ENCODE measurements at places on chromosomes 2 and 18. TPM values are rescaled to one million over a fixed set of nuclear protein-coding genes. Genes with fewer than 3 reads are reported as not detected.

The METTL8 gene
- total RNA-seq: 10.3 TPM

The TMEM169 gene
- total RNA-seq: not detected

The TLX2 gene
- total RNA-seq: not detected

The TNFRSF11A gene
- not detected for total RNA-seq

The SEH1L gene
- total RNA-seq: 29.9 TPM

The FBXO36 gene
- total RNA-seq: 0.92 TPM

The LOXL3 gene
- 1.3 TPM for total RNA-seq

The CHRNG gene
- 35.5 TPM for total RNA-seq

The REG3G gene
- not detected for total RNA-seq

The CRYBA2 gene
- total RNA-seq: not detected

The LMAN2L gene
- 16.2 TPM for total RNA-seq

The LCT gene
- not detected for total RNA-seq

The RAB31 gene
- total RNA-seq: 5.0 TPM

DNA sequence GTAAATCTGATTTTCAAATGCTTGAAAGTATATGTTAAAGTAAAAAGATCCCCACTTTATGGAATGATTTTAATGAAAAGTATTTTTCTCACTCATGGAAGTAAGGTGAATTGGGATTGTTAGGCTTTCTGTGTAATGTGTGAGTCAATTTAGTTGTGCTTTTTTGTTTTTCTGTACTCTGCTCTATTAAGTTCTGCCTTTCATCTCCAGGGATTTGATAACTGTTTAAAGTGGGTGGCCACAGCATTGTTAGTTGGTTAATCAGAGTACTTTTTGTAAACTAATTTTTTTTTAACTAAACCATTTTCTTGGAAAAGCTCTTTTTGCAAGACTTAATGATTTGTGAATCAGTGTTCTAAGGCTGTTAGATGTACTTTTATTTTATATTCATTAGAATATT, 76.8 kb downstream of the ABI2 start:
- DNase-seq: no peak
- H3K27me3 ChIP-seq: no peaks in the 10 kb centered on the region
- no peak overlapping the region for H3K27ac ChIP-seq
- H3K4me3 ChIP-seq: no peak overlapping the region

DNA sequence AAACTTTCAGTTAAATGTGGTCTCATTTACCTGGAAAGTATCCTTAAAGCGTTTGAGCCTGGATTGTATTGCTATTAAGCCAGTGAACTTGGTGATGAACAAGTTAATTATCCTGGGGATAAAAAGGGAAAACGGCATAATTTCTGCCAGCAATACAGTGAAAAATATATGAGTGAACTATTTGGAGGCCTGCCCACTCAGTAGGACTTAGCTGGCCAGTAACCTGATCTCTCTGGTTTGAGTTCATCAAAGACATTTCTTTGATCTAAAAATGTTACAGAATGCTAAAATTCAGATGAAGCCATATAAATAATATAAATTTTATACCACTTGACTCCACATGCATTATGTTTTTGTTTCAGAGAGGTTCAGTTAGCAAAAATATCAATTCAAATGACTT, 241.1 kb upstream of the VWC2L start:
- no peak for DNase-seq
- H3K36me3 ChIP-seq: no peaks in the 10 kb centered on the region
- H3K27me3 ChIP-seq: no peaks in the 10 kb centered on the region

DNA sequence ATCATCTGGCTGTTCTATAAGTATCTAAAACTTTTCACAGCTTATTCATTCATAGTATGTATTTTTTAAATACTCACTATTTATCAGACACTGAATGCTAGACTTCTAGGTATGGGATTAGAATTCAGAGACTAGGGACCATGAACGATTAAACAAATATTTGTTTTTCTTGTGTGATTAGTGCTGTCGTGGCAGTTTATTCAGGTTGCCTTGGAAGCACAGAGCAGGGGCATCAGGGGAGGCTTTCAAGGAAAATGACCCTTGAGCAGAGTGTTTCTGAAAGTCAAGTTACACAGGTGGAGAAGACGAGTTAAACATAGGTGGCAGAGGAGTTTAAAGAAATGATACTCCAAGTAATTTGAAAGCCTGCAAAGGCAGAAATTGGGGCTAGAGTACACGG, 5.7 kb downstream of the SPOPL start:
- H3K4me3 ChIP-seq: no peak overlapping the region
- no peak overlapping the region for H3K27ac ChIP-seq
- peaks cover 39% of the 10 kb centered on the region for H3K4me1 ChIP-seq
- no peaks in the 10 kb centered on the region for H3K27me3 ChIP-seq
- no peaks in the 10 kb centered on the region for H3K36me3 ChIP-seq
- no peak for DNase-seq

GRCh38 chr2:217429981-217430500, 570.2 kb upstream of the TNP1 start:
- H3K27ac ChIP-seq: no peak overlapping the region
- H3K4me3 ChIP-seq: no peak overlapping the region
- H3K4me1 ChIP-seq: peaks cover 17% of the 10 kb centered on the region

- H3K4me3 ChIP-seq: peak overlapping the region; percentile 94
- H3K27me3 ChIP-seq: no peaks in the 10 kb centered on the region
- no peak for DNase-seq
- peaks cover 18% of the 10 kb centered on the region for H3K36me3 ChIP-seq
- peaks cover 29% of the 10 kb centered on the region for H3K4me1 ChIP-seq
These were observed 1.4 kb upstream of the ZFP36L2 start for GRCh38 chr2:43227830-43228281.

DNA sequence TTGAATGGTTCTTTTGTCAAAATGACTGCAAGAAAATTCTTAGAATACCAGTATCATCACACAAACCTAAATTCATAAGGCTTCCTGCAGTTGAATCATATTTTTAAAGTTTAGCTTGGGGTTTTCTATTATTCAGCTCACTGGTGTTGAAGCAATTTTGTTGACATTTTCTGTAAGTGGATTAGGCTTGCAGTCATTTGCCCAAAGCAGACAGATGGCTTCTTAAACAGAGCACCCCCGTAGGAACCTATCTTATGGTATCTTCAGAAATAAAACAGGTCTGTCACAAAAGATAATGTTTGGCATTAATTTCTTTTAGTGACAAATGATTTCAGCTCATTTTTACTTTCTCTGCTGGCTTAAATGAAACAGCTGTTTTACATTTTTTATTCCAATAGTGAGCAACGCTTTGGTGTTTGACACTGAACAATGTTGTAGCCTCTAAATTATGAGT, 331.1 kb downstream of the PLCL1 start:
- no peaks in the 10 kb centered on the region for H3K27me3 ChIP-seq
- no peaks in the 10 kb centered on the region for H3K36me3 ChIP-seq
- no peak overlapping the region for H3K4me3 ChIP-seq
- H3K27ac ChIP-seq: no peak overlapping the region
- no peaks in the 10 kb centered on the region for H3K4me1 ChIP-seq

GRCh38 chr2:228699888-228700287, 518.4 kb upstream of the SPHKAP start:
- no peaks in the 10 kb centered on the region for H3K36me3 ChIP-seq
- H3K27me3 ChIP-seq: no peaks in the 10 kb centered on the region
- H3K27ac ChIP-seq: no peak overlapping the region
- no peaks in the 10 kb centered on the region for H3K4me1 ChIP-seq
- no peak overlapping the region for H3K4me3 ChIP-seq

DNA sequence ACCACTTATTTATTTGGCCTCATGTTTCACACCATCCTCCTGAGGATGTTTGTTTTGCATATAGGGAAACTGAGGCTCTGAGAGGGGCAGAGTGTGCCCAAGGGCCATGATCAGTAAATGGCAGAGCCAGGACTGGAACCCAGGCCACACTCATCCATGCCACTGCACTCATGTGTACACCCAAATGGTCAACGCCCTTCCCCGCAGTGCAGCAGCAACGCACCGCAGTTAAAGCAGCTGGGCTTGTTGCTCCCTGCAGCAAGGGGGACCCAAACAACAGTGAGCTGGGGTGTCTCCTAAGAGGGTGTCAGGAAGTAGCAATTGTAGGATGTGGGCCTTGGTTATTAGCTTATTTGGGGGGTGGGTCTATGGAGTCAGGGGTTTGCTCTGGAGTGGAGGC, 36.6 kb downstream of the ZAP70 start:
- H3K4me1 ChIP-seq: no peaks in the 10 kb centered on the region
- H3K4me3 ChIP-seq: no peak overlapping the region
- DNase-seq: no peak
- no peak overlapping the region for H3K27ac ChIP-seq

DNA sequence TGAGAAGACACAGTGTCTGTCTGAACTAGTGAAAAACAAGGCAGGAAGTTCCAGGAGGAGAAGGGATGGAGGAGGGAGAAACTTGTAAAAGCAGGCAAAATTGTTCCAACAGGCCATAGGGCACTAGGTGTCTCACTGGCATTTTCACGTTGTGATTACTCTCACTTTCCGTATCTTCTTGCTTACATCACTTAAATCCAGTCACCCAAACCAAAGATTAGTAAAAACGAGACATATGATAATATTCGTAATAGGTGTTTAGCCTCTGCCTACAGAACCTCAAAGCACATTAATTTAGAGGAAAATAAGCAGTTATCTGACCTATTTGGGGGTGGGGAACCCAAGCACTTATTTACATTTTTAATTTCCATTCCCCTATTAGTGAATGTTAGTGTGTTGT, 78.3 kb downstream of the POU3F3 start:
- H3K4me3 ChIP-seq: no peak overlapping the region
- H3K4me1 ChIP-seq: no peaks in the 10 kb centered on the region
- H3K36me3 ChIP-seq: no peaks in the 10 kb centered on the region
- H3K27me3 ChIP-seq: no peaks in the 10 kb centered on the region

- H3K27ac ChIP-seq: peak overlapping the region; percentile 48
- H3K27me3 ChIP-seq: no peaks in the 10 kb centered on the region
- no peaks in the 10 kb centered on the region for H3K4me1 ChIP-seq
- no peak overlapping the region for H3K4me3 ChIP-seq
- DNase-seq: no peak
- H3K36me3 ChIP-seq: no peaks in the 10 kb centered on the region
These were observed 268.2 kb upstream of the PXDN start for GRCh38 chr2:2012505-2012904.

DNA sequence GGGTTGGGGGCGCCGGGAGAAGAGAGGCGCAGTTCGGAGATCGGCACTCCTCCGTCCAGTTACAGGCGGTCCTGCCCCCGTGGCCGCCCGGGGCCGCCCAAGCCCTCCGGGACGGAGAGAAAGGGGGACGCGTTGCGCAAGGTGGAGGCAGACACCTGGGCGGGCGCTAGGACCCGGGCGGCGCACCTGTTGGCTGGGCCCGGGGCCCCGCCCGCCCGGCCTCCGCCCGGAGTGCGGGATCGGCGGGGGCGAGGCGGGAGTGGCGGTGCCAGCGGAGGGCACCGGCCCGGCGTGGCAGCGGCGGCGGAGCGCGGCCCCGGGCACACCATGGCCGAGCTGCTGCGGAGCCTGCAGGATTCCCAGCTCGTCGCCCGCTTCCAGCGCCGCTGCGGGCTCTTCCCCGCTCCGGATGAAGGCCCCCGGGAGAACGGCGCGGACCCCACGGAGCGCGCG, at the start of gene SGPP2:
TSS of gene SGPP2 (plus strand) at position 268 of the 453 bp plus-strand sequence. CDS start at position 328, 60 bp downstream.
- peaks cover 19% of the 10 kb centered on the region for H3K27me3 ChIP-seq
- no peaks in the 10 kb centered on the region for H3K36me3 ChIP-seq

- H3K4me1 ChIP-seq: peaks cover 49% of the 10 kb centered on the region
- H3K27me3 ChIP-seq: no peaks in the 10 kb centered on the region
- peaks cover 4% of the 10 kb centered on the region for H3K36me3 ChIP-seq
- H3K4me3 ChIP-seq: peak overlapping the region; percentile 71
- DNase-seq: peak; percentile 58
These were observed 567 bp downstream of the PCYOX1 start for GRCh38 chr2:70258532-70258875.

GRCh38 chr2:37552339-37552738, 119.1 kb downstream of the CDC42EP3 start:
- no peak overlapping the region for H3K4me3 ChIP-seq
- H3K27ac ChIP-seq: no peak overlapping the region
- H3K4me1 ChIP-seq: no peaks in the 10 kb centered on the region
- H3K27me3 ChIP-seq: no peaks in the 10 kb centered on the region
- no peaks in the 10 kb centered on the region for H3K36me3 ChIP-seq

DNA sequence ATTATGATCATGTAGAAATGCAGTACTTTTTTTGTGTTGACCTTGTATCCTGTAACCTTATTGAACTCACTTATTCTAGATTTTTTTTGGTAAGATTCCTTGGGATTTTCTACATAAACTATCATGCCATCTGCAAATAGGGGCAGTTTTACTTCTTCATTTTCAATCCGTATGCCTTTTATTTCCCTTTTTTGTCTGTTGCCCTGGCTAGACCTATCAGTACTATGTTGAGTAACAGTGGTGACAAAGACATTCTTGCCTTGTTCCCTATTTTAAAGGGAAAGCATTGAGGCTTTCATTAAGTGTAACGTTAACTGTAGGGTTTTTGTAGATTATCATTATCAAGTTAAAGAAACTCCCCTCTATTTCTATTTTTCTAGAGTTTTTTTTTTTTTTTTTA, 92.3 kb downstream of the LYPD1 start:
- DNase-seq: no peak
- no peaks in the 10 kb centered on the region for H3K4me1 ChIP-seq
- H3K4me3 ChIP-seq: no peak overlapping the region

GRCh38 chr2:148917431-148917830, 42.4 kb downstream of the KIF5C start:
- H3K27me3 ChIP-seq: no peaks in the 10 kb centered on the region
- no peak overlapping the region for H3K27ac ChIP-seq
- H3K4me1 ChIP-seq: no peaks in the 10 kb centered on the region
- no peak for DNase-seq

DNA sequence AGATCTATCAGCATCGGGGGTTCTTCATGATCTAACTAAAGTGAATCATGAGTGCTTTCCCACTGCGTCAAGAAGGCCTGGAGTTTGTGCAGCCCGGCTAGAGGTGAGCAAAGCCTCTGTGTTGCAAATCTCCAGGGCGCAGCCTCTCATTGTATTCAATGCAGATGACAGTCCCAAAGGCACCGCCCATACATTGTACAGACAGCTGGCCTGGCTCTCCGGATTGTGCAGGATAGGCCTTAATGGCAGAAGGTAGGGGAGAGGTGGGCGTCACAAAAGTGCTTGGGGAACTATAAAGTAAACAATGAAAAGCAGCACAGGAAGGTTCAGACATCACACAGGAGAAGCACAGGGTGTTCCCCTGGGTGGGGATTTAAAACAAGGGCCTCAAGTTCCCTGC, 907 bp upstream of the GYPC start:
- H3K4me3 ChIP-seq: peak overlapping the region; percentile 65
- H3K4me1 ChIP-seq: peaks cover 36% of the 10 kb centered on the region
- no peak for DNase-seq
- H3K36me3 ChIP-seq: no peaks in the 10 kb centered on the region
- peak overlapping the region; percentile 97 for H3K27ac ChIP-seq

- H3K27ac ChIP-seq: no peak overlapping the region
- H3K36me3 ChIP-seq: no peaks in the 10 kb centered on the region
- no peaks in the 10 kb centered on the region for H3K4me1 ChIP-seq
- DNase-seq: no peak
- no peaks in the 10 kb centered on the region for H3K27me3 ChIP-seq
These were observed 1224.8 kb upstream of the ZEB2 start for GRCh38 chr2:145744541-145745386.

DNA sequence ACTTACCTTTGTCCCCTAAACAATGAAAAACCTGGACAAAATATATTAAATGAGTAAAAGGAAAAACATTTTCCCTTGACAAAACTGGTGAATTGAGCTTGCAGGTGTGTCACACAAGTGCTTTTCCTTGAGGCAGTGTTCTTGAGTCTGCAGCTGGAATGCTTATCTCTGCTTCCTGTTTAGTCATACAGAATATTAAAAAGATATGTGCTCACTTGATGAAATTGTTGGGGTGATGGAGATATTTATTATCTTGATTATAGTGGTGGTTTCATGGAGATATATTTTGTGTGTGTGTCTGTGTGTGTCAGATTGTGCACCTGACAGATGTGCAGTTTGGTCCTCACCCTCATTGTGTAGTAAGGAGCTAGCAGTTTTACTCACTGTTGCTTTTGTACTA, 3.3 kb downstream of the TAF1B start:
- no peak overlapping the region for H3K4me3 ChIP-seq
- no peak for DNase-seq
- H3K4me1 ChIP-seq: peaks cover 17% of the 10 kb centered on the region
- no peak overlapping the region for H3K27ac ChIP-seq
- no peaks in the 10 kb centered on the region for H3K27me3 ChIP-seq
- peaks cover 35% of the 10 kb centered on the region for H3K36me3 ChIP-seq
